MG63 (cell line): ENCODE measurements at places on chromosomes 11 and 22. TPM values are rescaled to one million over a fixed set of nuclear protein-coding genes. Genes with fewer than 3 reads are reported as not detected.
A peak's percentile ranks its signal among the peaks of the same experiment; 100 is the strongest.

Gene MS4A7
- total RNA-seq: not detected in 2 replicates

- DNase-seq: no peak
Measured at GRCh38 chr11:75639762-75640181, 29.1 kb downstream of the MAP6 start.

DNA sequence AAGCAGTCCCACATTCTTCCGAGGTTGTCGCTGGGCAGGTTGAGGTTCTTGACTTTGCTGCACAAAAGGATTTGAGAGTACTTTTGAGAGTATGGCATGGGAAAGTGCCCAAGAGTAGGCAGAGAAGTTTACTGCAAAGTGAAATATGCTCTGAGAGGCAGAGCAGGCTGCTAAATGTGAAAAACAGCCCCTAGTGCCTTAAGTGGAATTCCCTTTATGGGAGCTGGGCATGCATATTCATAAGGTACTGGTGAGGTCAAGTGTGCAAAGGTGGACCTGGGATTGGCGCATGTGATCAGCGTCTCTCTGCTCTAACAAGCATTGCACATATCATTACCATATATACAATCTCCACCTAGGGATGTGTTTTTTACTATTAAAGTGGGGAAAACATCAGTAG, 12.0 kb upstream of the APOL4 start:
- DNase-seq: no peak

DNA sequence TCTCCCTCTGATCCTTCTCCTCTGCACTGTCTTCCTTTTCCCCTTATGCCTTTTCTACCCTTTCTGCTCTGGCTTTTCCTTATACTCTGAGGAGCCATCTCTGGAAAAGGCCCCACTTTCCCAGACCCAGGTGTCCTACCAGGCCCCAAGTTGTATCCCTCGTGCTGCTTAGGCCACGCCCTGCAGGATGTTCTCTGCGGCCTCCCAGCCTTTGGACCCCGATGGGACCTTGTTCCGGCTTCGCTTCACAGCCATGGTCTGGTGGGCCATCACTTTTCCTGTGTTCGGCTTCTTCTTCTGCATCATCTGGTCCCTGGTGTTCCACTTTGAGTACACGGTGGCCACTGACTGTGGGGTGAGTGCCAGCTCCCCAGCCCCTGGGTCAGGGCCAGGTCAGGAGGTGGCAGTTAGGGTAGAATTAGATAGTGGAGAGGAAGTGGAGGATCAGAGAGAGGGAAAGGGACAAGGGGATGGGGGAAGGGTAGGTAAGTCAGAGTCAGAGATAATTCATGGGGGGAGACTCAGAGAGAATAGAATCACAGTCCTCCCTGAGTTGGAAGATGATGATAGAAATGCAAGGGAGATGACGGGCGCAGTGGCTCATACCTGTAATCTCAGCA, 8.9 kb downstream of the PGAP2 start:
- no peak for DNase-seq

Gene PAX6
- 12.4 and 12.7 TPM in 2 replicates for total RNA-seq

- DNase-seq: no peak
Measured at GRCh38 chr11:34242037-34242625, 115.7 kb downstream of the ABTB2 start.

DNA sequence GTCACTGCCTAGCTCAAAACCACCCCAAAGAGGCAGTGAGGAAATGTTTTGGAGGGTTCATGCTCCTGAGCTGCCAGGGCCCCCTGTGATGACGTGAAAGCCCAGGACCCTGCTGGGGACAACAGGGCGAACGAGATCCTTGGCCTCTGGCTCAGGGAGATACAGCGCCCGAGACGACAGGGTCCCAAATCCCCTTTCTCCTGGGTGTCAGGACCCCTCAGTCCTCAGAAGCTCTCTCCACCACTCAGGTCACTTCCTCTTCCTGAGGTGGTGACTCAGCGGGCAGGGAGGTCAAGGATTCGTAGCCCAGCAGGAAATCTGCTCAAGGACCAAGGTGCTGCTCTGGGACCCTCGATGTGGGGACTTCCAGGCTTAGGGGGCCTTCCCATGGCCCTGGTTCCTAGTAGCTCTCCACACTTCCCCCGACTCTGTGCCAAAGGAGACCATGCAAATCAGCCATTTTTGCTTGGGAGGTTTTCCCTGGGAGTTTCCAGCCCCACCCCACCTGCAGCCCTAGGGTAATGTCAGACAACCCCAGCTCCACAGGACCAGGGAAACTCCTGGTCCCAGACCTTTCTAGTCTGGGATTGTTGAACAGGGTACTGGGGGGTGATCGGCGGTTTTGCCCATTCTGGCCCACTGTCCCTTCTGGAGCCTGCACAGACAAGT, 12.8 kb downstream of the BCL9L start:
- DNase-seq: peak; percentile 66

Gene ATP6V1E1
- total RNA-seq: 134 and 182 TPM in 2 replicates

GRCh38 chr11:130672911-130673310, 224.5 kb downstream of the ADAMTS15 start:
- no peak for DNase-seq

DNA sequence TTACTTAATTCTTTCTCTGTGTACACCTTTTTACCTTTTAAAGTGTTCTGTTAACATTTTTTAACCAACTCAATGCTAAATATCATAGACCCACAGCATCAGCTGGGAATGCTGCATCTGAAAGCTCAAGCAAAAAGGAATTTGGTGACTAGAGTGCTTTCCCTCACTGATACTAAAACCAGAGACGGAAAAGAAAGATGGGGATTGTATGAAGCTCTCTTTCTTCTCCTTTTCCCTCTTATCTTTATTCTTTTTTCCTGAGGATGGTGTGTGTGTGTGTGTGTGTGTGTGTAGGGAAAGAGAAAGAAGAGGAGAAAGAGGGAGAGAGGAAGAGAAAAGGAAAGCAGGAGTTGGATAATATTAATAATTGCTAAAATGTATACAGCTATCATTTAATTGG, 4.1 kb upstream of the SIK2 start:
- DNase-seq: no peak

GRCh38 chr11:46352063-46352841, 5.0 kb downstream of the DGKZ start:
- no peak for DNase-seq

DNA sequence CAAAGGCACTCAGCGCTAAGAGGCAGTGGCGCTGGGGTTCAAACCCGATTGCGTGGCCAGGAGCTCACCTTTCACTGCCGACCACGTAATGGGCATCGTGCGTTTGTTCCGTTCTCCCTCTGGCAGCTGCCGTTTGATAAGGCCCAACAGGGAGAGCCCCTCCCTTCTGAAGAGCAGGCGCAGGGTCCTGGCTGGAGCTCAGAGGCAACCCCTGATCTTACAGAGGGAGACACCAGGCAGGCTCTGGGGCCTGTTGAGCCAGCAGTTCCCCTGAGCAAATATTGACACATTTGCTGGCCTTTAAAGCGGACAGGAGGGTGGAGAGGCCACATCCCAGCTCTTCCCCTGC, 11.7 kb upstream of the C1QTNF6 start:
- DNase-seq: no peak

GRCh38 chr11:35011389-35011788, 95.0 kb downstream of the PDHX start:
- peak; percentile 81 for DNase-seq

DNA sequence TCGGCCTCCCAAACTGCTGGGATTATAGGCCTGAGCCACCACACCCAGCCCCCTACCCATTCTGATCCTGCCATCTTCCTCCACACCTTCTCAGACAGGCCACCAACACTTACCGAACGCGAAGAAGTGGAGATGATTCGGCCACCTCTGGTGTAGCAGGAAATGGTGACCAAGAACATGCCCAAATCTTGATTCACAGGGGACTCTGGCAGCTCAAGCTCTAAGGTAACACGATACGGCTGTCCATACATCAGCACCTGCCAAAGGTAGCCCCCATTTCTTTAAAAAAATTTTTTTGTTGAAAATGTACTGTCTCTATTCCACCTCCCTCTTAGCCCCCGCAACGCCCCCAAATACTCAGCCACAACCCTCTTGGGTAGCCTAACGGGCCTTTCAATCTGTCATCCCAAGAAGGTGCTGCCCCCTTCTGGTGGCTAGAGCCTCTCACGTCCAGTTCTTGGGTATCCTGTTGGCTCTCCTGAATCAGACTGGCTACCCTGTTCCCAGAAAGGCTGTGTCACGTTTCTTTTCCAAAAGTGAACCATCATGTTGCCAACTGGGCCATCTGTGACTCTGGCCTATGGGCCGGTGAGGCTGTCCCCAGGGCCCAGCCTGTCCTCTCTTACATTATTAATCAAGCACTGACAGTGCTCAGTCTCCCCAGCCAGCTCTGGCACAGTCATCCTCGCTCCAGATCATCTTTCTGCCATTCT, 5.3 kb upstream of the LRRN4CL start:
- DNase-seq: peak; percentile 65

- no peak for DNase-seq
Measured at GRCh38 chr11:117194267-117194666, 4.9 kb upstream of the TAGLN start.

Gene OR6T1
- not detected in 2 replicates for total RNA-seq
